ENCODE measurements at places on chromosomes 16 and 17.

- peak; percentile 58 for DNase-seq
Observed at GRCh38 chr16:4936181-4936990, 562 bp downstream of the PPL start.

DNA sequence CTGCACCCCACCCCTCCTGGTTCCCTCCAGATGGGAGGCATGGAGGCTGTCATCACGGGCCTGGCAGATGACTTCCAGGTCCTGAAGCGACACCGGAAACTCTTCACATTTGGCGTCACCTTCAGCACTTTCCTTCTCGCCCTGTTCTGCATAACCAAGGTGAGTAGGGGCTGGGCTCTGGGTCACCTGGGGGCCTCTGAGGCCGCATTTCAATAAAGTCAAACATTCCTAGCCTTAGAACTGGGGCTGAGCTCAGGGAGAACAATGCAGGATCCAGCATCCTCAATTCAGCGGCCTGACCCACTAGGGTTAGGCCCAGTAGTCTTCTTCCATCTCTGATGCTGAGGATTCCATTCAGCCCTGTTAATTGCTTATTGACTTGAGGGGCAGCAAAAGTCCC lies 42.1 kb downstream of the SLC6A2 start:
- no peak for DNase-seq

DNA sequence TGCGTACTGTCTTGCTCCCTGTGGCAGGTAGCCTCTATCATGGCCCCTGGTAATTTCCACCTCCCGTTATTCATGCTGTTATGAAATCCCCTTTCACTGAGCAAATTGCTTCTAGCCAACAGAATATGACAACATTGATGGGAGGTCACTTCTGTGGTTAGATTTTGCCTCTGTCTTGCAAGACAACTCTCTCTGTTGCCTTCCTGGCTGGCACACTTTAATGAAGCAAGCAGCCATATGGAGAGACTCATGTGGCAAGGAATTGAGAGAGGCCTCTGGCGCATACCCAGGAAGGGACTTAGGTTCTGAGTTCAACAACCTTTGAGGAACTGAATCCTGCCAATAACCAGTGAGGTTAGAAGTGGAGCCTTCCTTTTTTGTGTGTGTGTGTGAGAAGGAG lies 51.8 kb upstream of the GPRC5B start:
- DNase-seq, result no peak

- no peak for DNase-seq
Observed at GRCh38 chr16:53417976-53418375, 16.3 kb upstream of the RBL2 start.

DNA sequence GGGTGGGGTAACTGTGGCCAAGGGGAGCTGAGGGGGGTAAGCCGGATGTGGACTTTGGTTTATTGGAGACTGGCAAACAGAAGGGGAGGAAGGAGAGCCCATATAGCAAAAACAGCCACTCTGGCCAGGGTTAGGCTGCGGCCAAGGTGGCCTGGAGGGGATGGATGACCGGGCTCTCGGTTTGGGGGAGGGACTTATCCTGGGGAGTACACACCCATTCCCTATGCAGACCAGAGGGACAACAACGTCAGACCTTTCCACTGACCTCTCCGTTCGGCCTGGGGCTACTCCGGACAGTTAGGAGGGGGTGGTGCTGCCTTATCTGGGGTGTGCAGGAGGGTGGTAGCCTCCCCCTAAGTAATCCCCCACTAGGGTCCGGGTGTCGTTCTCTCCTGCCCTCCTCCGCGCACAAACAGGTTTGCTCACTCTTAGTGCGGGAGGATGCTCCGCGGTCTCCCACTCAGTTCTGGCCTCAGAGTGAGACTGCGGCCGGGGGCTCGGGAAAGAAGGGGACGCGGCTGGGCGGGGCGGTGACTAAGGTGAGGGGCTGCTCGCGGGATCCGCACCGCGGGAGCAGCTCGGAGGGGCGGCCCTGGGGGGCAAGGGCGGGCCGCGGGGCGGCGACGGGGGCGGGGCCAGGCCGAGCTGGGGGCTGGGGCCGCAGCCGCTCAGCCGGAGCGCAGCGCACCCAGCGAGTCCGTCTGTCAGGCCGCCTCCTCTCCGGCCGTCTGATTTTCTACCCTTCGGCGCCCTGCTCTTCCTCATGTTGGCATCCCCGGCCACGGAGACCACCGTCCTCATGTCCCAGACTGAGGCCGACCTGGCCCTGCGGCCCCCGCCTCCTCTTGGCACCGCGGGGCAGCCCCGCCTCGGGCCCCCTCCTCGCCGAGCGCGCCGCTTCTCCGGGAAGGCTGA lies at the start of gene WNK4:
Gene WNK4 (plus strand): TSS at position 675 of the 915 bp plus-strand sequence. CDS start 89 bp downstream, at position 764.
- DNase-seq, result no peak

- DNase-seq, result no peak
Observed at GRCh38 chr16:86392436-86393152, 117.7 kb upstream of the FOXF1 start.

- DNase-seq, result no peak
Observed at GRCh38 chr17:13273806-13274205, 256.0 kb upstream of the ELAC2 start.

Measured in 8988T (cell line).